ENCODE measurements at places on chromosomes 11 and 22. TPM values are rescaled to one million over a fixed set of nuclear protein-coding genes. Genes with fewer than 3 reads are reported as not detected.

- no peak for DNase-seq
- H3K27me3 ChIP-seq = peaks cover 1% of the 10 kb centered on the region
- no peaks in the 10 kb centered on the region for H3K36me3 ChIP-seq
- H3K4me1 ChIP-seq = no peaks in the 10 kb centered on the region
Measured at GRCh38 chr11:117589063-117589462, 208.0 kb downstream of the DSCAML1 start.

DNA sequence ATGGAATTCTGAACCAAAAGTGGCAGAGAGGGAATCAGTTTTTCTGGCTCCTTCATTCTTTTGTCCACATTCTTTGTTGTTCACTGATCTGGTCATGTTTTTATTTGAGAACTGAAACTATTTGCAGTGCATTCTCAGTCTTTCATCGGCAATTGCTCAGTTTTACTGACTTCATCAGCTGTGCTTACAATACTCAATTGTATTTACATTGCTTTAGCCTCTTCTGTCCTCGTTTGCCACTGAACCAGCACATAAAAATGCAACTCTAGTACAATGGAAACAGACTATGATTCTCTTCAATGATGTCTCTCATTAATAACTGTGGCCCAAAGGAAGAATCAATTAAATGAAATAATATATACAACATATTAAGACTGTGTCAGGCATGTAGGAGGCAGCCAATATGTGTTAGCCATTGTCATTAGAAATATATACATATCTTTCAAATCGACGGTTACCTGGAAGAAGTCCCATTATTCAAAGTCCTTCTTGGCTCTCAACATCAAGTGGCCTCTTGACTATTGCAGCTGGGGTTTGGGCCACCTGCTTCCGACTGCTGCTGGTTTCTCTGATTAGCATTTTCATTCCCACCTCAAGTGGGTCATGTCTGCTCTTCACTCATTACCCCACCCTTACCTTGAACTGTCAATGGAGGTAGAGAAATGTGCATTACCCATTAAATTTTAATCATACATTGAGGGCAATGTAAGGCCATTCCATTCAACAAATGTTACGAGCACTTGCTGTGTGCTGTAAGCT is 600.1 kb downstream of the INSC start:
- no peaks in the 10 kb centered on the region for H3K36me3 ChIP-seq
- no peaks in the 10 kb centered on the region for H3K27me3 ChIP-seq
- no peak for DNase-seq
- H3K4me1 ChIP-seq = no peaks in the 10 kb centered on the region
- no peak overlapping the region for H3K4me3 ChIP-seq

DNA sequence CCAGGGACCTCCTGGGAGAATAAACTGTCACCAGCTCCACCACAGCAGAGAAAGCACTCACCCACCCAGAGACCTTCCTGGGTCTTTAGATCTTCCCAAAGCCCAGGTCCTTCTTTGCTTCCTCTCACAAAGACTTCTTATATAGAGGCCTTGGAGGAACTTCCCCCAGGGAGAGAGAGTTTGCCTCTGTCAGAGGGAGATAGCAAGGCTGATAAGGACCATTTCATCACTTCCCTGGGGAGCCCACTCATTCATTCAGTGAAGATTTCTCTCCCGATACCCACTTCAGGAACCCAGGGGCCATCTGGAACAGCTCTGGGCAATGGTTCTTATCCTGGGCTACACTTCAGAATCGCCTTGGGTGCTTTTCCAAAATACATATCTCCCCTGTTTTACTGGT is at the start of gene PRG2:
Gene PRG2, minus strand, starts transcription at position 116 of the 400 bp plus-strand sequence. CDS start 706 bp downstream, outside the sequence.
- DNase-seq = no peak
- no peak within 1 kb of the TSS for H3K27ac ChIP-seq
- H3K4me1 ChIP-seq = no peaks in the 10 kb centered on the region
- H3K4me3 ChIP-seq = no peak within 1 kb of the TSS
- H3K36me3 ChIP-seq = no peaks in the 10 kb centered on the region

DNA sequence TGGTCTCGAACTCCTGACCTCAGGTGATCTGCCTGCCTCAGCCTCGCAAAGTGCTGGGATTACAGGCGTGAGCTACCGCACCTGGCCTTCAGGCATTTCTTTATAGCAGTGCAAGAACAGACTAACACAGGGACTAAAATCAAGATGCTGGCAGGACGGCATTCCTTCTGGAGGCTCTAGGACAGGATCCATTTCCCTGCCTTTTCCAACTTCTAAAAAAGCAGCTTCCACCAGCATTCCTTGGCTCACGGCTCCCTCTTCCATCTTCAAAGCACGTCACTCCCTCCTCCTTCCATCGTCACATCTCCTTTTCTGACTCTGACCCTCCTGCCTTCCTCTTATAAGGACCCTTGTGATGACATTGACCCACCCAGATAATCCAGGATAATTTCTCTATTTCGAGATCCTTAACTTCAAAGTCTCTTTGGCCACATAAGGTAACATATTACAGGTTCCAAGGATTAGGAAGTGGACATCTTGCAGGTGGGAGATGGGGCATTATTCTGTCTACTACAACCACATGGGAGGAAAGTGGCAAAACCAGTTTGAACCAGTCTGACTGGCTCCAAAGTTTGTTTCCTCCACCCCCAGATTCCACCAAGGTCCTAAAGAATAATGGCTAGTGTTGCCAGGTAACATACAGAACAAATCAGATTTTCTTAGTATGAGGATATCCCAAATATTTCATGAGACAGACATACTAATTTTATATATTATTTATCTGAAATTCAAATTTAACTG is 172.5 kb downstream of the MN1 start:
- no peaks in the 10 kb centered on the region for H3K4me1 ChIP-seq
- DNase-seq = no peak
- H3K27me3 ChIP-seq = no peaks in the 10 kb centered on the region
- no peak overlapping the region for H3K27ac ChIP-seq
- no peaks in the 10 kb centered on the region for H3K36me3 ChIP-seq

DNA sequence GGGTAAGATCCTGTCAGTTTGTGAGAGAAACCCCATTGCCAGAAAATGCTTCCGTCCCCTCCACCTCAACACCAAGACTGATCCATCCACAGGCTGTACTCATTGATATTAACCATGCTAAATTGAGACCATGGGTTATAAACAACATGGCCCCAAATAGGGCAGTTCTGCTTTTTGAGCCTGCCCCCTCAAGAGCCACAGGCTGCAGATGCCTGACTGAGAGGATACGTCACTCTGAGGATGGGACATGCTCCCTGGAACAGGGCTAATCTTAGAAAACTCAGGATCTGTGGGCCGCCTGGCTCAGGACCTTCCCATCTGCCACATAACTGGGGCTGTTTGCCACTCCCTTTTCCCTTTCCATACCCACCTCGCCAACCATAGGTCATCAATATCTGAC is 99.8 kb downstream of the MICAL2 start:
- H3K4me1 ChIP-seq = peaks cover 67% of the 10 kb centered on the region
- H3K4me3 ChIP-seq = no peak overlapping the region
- H3K36me3 ChIP-seq = peaks cover 98% of the 10 kb centered on the region
- H3K27me3 ChIP-seq = no peaks in the 10 kb centered on the region
- peak overlapping the region; percentile 36 for H3K27ac ChIP-seq

DNA sequence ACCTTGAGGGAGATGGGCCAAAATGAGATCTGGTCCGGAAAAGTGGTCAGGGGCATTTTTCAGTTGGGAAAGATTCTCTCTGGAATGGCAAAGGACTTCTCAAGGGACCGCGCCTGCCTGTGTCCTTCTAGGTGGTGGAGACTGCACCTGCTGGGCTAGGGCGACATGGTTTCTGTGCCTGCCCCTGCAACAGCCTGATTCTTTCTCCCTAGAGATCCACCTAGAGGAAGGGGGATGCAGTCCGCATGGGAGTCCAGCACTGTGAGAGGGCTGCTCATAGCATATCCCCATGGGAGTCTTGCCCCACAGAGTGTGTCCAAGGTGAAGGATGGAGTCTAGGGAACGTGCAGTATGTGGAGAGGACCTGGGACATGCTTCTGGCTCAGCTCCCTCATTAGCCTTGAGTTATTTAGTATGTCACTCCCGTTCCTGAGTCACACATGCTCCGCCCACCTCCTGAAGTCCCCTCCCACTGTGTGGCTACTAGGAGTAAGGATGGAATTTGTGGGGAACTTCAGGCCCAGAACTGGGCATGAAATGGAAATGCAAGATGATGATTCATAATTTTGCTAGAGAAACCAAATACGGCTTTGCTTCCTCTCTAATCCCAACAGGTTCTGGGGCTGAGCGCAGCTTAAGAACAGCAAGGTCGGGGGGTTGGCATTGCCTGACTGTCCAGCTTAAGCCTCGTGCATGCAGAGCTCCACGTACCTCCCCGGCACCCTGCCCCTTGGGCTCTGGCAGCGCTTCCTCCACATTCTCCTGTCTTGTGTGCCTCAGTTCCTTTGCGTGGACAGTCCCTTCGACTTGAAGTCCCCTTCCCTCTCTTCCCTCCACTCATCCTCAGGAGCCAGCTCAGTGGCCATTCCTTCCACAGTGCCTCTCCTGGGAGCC is 35.0 kb downstream of the GRIK4 start:
- no peaks in the 10 kb centered on the region for H3K4me1 ChIP-seq
- no peak overlapping the region for H3K27ac ChIP-seq
- H3K36me3 ChIP-seq = no peaks in the 10 kb centered on the region
- H3K4me3 ChIP-seq = no peak overlapping the region
- H3K27me3 ChIP-seq = peaks cover 1% of the 10 kb centered on the region

GRCh38 chr22:25403284-25403810 is 161.1 kb upstream of the GRK3 start:
- no peaks in the 10 kb centered on the region for H3K27me3 ChIP-seq
- peak overlapping the region; percentile 90 for H3K4me3 ChIP-seq
- peak overlapping the region; percentile 79 for H3K27ac ChIP-seq
- peaks cover 29% of the 10 kb centered on the region for H3K4me1 ChIP-seq

- H3K36me3 ChIP-seq = no peaks in the 10 kb centered on the region
- no peak overlapping the region for H3K27ac ChIP-seq
- H3K4me1 ChIP-seq = no peaks in the 10 kb centered on the region
Measured at GRCh38 chr11:30128269-30128932, 102.4 kb upstream of the FSHB start.

DNA sequence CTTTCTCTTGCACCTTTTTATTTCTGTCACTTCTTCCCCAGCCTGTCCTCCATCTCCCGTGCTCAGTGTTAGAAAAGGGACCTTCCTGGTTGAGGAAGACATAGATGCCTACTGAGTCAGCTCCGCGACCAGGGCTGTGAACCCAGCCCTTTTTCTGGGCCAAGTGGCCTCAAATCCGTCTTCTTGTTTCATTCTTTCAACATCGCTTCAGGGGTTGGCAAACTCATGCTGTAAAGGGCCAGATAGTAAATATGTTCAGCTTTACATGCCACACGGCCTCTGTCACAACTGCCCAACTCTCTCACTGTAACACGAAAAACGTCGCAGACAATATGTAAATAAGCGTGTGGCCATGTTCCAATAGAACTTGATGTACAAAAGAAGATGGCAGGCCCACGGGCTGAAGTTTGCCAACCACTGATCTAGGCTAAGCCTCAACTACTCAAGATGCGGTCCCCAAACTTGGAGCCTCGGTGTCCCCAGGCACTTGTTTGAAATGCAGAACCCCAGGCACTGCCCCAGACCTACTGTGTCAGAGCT is 338.4 kb downstream of the MN1 start:
- H3K36me3 ChIP-seq = no peaks in the 10 kb centered on the region
- no peaks in the 10 kb centered on the region for H3K4me1 ChIP-seq
- DNase-seq = no peak
- H3K27ac ChIP-seq = no peak overlapping the region

DNA sequence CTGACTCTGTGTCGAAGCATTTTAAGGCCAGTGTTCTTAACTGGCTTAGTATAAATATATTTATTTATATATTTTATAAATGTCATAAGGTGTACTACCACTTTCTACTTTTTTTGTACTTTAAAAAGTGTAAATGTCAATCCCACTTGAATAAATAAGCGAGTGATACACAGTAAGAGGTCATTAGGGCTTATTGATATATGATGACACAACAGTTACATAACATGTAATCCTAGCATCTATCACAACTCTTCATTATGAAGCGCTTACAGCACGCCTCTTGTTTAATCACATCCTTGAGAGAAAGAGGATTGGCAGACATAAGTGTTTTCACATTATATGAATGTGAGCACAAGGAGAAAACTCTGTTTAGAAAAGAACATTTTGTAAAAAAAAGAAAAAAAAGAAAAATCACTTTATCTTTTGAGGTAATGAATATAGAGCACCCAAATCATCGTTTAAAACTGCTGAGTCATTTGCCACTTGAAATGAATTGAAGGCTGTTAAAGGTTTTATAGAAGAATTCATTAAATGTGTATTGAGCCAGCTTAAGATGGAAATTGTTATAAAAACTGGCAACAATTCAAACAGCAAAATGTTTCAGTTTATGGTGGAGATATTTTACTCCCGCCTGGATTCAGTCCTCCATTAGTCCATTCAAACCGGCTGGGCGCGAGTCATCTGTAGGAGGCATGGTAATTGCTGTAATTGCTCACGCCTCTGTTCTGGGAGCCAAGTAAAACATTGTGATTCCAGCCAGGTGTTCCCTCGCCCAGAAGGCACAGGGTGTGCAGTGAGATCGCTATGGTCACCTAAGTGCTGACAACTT is 627.3 kb upstream of the KIRREL3 start:
- no peaks in the 10 kb centered on the region for H3K27me3 ChIP-seq
- H3K4me1 ChIP-seq = no peaks in the 10 kb centered on the region
- H3K36me3 ChIP-seq = no peaks in the 10 kb centered on the region
- no peak for DNase-seq
- H3K4me3 ChIP-seq = no peak overlapping the region

The GUCY1A2 gene
- total RNA-seq = not detected

The CHADL gene
- total RNA-seq = 0.47 TPM

The PRG2 gene
- 0.35 TPM for total RNA-seq

Data from activated CD4-positive, alpha-beta T cell treated with anti-CD3 and anti-CD28 coated beads, Interleukin-2, amount 10 ng/mL, durations not matched to agents 24 days and 14 days (primary cell).